ENCODE measurements at places on chromosomes 13 and 19.

- no peak for DNase-seq
Measured at GRCh38 chr13:44136696-44137268, 236.8 kb upstream of the SERP2 start.

DNA sequence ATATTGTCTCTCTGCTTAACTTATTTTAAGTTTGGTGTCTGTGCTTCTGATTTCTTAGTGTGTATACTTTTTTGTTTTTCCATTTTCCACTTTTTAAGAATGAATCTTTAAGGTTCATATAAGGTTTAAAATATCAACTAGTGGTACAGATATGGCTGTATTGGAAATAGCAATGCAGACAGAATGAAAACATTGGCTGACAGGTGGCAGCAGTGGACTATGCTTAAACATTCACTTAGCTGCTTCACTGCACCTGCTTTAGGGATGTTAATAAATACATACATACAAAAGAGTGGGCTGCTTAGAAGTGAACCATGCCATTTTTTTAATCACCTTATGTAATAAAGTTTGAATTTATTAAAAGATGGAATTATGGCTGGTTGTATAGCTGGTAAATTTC is 27.3 kb downstream of the TM9SF2 start:
- peak; percentile 88 for DNase-seq

DNA sequence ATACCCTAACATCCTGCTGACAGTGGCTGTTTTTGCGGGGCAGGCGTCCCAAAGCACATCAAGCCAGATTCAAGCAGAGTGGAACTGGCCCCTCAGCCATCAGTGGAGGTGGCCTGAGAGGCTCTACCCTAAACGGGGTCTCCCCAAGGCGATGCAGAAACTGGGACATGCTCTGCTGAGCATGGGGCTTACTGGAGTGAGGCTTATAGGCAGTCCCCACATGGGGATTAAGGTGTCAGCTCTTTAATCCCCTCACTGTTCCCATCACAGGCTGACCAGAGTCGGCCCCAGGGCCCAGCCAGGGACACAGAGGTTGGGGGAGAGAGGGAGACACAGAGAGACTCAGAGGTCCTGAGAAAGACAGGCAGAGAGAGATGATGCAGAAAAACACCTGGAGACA is 17.0 kb downstream of the CYP2F1 start:
- DNase-seq, result no peak

GRCh38 chr13:102261809-102262208 is 140.0 kb downstream of the FGF14 start:
- peak; percentile 76 for DNase-seq

DNA sequence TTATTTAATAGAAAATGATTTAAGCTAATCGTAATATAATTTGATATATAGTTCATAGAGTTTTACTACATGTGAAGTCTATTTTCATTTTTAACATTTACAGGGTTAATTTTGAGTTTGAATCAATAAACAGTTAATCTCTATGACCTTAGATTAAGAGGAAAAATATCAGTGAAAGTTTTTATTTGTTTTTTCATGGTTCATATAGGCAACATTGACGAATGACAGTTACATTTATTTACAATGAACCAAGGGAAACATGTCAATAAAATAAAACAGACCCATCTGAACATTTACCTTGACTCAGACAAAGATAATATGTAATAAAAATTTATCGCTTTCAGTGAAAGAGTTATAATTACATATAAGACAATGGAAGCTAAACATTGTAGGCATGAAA is 346.6 kb upstream of the SLITRK5 start:
- DNase-seq, result no peak

DNA sequence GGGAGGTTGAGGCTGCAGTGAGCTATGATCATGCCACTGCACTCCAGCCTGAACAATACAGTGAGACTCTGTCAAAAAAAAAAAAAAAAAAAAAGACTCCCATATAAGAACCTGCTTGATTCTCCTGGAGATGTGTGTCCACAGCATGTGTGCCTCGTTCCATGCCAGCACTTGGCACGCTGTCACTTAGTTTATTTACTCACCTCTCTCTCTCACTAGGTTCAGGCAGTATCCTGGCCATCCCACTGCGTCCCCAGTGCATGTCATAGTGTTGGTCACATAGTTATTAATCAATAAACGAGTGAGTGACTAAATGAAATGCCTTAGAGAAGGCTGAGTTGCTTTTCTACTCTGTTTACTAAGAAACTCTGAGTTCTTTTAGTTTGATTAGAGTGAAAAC is 79.1 kb upstream of the GPR12 start:
- no peak for DNase-seq
